ENCODE measurements at places on chromosomes 3 and 15. TPM values are rescaled to one million over a fixed set of nuclear protein-coding genes. Genes with fewer than 3 reads are reported as not detected.

- DNase-seq, result no peak
Measured at GRCh38 chr3:137075020-137075419, 117.2 kb downstream of the IL20RB start.

DNA sequence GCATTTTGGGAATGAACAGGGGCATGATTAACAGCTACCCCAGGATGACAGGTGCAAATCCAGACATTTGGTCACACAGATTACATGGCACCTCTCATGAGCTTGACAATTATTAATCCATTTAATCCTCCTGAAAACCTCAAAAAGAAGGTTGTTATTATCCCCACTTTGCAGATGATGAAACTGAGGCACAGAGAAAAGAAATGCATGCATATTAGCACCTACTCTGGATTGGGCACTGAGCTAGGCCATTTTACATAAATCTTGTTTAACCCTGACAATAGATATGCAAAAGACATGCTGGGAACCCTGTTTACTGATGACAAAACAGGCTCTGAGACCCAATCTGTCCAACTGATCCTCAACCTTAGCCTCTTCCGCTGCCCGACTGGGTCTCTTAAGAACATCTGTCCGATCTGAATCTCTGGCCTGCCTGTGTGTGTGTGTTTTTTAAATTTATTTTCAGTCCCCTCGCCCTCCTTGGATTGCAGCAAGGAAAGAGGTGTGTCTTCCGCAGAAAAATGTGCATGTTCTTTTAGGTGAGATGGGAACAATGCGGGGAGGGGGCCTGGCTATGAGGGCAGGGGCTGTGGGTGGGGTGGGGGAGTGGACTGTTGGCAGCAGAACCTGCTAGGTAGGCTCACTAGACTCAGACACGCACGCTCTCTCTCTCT is 162.5 kb downstream of the WNT7A start:
- DNase-seq, result peak; percentile 12

- DNase-seq, result no peak
Measured at GRCh38 chr3:178795349-178795748, 259.1 kb downstream of the KCNMB2 start.

Gene AADAC
- total RNA-seq, result 0.14 TPM

Gene SYNPR
- not detected for total RNA-seq

DNA sequence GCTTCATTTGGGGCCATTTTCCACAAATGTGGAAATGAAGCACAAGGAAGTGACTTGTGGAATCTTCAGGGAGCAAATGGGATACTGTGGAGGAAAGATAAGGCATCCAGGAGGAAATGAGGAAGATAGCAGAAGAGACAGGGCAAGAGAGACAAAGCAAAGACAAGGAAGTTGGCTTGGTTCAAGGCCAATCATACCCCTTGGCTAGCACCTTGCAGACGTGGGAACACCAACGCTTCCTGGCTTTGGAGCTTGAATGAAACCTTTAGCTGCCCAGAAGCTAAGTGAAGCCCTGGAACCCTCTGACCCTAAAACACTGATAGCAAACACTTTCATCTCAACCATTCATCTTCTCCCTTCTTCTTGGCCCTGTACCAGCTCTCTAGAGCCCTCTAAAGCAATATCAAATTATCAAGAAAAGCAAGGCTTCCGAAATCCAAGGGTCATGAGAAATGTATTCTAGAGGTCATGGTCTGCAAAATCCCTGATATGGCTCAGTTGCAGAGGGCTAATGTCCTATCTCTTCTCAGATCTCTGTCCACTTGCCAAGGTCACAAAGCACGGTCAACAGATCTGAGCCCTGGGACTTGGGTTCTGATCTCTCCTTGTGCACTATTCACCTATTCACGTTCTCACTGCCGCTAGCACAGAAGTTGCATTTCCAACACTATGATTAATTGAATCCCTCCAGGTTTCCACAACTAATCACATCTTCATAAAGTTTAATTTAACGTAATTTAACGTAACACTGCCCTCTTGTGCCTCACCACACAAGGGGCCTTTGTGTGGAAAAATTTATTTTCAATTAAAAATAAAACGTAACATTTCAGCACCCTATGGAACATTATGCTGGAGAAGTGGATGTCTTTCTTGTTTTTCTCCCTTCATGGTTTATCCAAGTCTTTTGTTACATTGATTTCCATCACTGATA is 557.6 kb upstream of the ADAMTS9 start:
- no peak for DNase-seq

Measured in posterior vena cava (tissue), 2 donors.